ENCODE measurements at places on chromosomes 4 and X.

- DNase-seq, result no peak
Measured at GRCh38 chr4:173499658-173500535, 30.1 kb downstream of the HAND2 start.

DNA sequence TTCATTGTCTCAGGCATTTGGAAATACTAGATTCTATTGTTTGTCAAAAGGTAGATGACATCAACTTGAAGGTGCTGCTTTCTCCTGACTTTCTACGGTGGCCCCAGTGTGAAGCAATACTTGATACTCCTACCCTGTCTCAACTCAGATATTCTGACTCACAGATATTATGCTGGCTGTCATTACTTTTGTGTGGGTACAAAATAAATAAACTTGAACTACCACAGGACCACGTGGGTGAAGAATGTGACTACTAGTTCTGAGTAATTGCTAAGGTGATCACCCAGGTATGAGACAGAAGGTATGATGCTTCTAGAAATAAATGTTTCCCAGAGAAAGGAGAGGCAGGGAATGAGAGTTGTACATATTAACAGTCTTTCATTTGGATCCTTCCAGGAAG lies 275.3 kb upstream of the SPOCK3 start:
- no peak for DNase-seq

DNA sequence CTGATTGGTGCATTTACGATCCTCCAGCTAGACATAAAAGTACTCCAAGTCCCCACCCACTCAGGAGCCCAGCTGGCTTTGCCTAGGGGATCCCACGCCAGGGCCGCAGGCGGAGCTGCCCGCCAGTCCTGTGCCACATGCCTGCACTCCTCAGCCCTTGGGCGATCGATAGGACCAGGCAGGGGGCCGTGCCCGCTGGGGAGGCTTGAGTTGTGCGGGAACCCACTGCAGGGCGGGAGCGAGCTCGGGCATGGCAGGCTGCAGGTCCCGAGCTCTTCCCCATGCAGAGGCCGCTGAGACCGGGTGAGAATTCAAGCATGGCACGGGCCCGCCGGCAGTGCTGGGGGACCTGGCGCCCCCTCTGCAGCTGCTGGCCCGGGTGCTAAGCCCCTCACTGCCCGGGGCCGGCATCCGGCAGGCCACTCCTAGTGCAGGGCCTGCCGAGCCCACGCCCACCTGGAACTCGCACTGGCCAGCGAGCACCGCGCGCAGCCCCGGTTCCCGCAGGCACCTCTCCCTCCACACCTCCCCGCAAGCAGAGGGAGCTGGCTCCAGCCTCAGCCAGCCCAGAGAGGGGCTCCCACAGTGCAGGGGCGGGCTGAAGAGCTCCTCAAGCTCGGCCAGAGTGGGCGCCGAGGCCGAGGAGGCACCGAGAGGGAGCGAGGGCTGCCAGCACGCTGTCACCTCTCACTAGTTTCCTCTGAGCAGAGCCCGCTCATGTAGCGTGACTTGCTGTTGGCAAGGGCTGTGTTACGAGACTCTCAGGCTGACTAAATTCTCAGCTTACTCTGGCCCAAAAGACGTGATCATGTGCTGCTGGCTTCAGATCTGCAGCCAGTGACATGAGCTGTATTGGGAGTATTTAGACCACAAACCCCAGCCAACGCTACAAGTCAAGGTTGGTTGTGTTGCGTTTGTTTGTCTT lies 87.5 kb downstream of the TRAPPC11 start:
- no peak for DNase-seq

- DNase-seq, result no peak
Measured at GRCh38 chr4:2818351-2818939, 25.2 kb upstream of the ADD1 start.

- DNase-seq, result no peak
Measured at GRCh38 chr4:21649391-21650090, 299.0 kb downstream of the KCNIP4 start.

- DNase-seq, result no peak
Measured at GRCh38 chrX:103467887-103468286, 51.4 kb downstream of the RAB40A start.

DNA sequence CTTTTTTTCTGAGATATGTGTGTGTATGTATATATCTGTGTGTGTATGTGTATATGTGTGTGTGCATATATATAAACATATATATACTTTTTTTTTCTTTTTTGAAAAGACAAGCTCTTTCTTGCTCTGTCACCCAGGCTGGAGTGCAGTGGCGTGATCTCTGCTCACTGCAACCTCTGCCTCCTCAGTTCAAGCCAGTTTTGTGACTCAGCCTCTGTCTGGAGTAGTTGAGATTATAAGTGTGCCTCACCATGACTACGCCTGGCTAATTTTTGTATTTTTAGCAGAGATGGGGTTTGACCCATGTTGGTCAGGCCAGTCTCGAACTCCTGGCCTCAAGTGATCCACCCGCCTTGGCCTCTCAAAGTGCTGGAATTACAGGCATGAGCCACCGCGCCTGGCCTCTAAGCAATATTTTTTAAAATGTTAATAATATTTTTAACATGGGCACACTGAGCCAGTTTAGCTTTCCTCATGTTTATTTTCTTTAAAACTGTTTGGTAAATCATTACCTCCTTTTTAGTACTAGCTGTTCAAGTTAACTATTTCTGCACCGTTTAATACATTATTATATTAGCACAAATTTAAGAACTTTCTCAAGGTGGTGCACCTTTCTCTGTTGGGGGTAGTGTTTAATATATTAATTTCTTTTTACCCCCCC lies 33.3 kb downstream of the BBS12 start:
- no peak for DNase-seq

DNA sequence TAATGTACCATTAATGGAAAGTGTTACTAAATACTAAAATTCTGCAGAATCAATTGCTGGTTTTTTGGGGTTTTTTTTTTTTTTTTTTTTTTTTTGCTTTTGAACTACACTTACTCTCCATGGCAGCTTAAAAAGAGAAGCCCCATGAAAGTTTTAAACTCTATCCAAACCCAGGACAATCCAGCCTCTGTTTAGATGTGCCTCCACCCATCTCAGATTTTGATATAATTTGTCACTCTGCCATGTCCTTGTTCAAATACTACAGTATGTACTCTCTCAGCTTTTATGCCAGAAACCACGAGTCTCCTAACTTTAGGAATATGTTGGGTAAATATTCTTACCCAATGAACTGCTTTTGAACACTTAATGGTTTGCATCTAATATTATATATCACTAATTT lies 84.2 kb downstream of the COL25A1 start:
- DNase-seq, result no peak

- no peak for DNase-seq
Measured at GRCh38 chrX:25028726-25029125, 13.0 kb upstream of the ARX start.

- DNase-seq, result no peak
Measured at GRCh38 chrX:147170993-147171392, 356.4 kb upstream of the CXorf51A start.

DNA sequence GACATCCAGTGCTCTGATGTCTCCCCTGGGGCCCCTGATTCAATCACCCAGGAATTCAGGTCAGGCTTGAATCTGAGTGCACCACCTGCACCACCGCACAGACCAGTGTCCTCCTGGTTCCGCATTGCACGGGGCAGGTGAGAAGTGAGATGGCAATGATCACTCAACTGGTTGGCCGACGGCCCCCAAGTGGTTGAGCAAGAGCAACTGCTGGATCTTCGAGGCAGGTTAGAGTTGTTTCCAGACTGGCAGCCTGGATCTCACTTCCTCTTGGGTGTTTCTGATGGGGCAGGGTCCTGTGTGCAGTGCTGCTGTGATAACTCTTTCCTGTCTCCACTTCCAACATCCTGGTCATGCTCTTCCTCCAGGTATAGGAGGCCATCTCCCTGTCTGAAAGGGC lies 50.4 kb downstream of the C4orf50 start:
- no peak for DNase-seq
